Tongue (tissue), 3 donors: ENCODE measurements at places on chromosomes 7 and 10. TPM values are rescaled to one million over a fixed set of nuclear protein-coding genes. Genes with fewer than 3 reads are reported as not detected.
A peak's percentile ranks its signal among the peaks of the same experiment; 100 is the strongest.

DNA sequence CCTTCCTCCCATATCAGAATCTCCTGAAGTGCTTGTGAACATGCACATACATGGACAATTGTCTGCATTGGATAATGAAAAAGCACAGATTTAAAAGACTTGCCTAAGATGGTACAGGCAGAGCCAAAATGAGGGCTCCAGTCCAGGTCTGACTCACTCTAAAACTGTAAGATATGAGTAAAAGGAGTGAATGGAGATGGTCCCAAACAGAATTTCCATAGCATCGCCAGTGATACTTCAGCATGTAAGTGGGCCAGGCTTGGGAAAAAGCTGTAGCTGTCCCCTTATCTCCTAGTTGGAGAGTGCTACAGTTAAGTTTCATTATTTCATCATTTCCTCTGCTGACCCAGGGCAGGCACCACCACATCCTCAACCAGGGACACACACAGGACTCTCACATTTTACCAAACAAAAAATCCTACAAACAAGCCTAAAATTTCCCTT, 26.4 kb upstream of the IL6 start:
- DNase-seq: no peak

DNA sequence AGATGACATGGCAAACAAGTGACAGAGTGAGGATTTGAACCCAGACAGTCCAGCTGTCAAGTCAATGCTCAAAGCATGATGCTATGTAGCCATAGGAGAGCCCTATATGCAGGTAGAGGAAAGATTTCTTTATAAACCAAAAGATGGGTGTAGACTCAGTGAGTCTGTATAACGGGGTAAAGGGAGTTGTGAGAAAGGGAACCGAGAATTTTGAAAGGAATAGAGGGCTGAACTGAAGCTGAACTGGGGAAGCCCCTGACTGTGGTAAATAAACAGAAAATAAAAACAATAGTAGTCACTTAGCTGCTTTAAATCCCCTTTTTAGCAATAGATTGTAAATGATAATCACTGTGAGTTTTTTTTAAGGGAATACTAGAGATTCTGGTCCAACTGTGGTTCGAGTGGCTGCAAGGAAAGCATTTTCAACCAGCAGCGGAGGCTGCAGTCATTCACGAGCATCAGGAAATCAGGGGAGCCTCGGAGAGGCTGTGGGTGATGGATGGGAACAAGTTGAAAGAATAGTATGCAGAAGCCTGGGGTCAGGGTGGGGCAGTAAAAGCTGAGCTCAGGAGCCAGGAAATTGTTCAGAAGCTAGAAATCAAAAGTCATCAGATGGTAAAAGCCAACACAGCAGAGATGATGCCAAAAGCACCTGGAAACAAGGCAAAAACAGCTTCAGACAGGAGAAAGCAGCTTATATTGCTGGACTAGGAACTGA, 393.5 kb downstream of the GFRA1 start:
- DNase-seq: peak; percentile 7

DNA sequence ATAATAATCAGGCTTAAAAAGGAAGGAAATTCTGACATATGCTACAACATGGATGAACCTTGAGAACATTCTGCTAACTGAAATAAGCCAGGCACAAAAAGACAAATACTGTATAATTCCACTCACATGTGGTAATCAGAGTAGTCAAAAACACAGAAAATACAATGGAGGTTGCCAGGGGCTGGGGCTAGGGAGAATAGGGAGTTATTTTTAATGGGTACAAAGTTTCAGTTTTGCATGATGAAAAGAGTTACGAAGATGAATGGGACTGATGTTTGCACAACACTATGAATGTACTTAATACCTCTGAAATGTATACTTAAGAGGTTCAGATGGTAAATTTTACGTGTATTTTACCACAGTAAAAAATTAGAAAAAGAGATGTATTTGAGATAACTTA, 145.6 kb downstream of the DOCK4 start:
- peak; percentile 28 for DNase-seq

- no peak for DNase-seq
Measured at GRCh38 chr7:150631084-150631826, 930 bp downstream of the GIMAP6 start.

- DNase-seq: no peak
Measured at GRCh38 chr10:33566001-33566400, 231.5 kb upstream of the NRP1 start.

DNA sequence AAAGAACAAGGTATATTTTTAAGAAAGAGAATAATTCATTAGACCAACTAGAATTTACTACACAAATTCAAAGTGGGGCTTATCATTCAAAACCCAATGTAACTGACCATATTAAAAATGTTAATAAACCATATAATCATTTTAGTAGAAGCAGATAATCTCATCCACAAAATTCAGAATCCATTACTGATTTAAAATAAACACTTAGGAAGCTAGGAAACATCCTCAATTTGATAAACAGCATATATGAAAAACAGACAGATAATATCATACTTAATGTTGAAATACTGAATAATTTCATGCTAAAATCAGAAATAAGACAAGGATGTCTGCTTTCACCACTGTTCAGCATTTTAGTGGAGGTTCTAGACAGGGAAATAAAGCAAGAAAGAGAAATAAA, 902.8 kb upstream of the PHF14 start:
- no peak for DNase-seq

DNA sequence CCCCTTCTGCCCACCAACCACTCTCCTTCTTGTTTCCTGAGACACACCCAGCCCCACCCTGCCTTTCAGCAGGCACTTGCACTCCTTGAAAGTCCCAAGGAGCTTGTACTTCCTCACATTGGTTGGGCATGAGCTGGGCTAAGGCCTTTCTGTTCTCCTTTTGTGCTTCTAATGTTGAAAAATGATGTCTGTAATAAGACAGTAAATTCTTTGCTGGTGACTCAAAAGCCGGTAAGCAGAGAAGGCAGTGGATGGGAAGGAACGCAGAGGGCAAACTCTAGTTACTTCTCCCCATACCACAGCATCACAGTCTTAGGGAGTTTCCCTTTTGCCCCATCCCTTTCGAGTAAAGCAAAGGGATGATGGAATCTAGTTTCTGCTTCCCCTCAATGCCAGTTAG, 185.6 kb downstream of the PLXNA4 start:
- DNase-seq: no peak

GRCh38 chr7:101678658-101679057, 49.6 kb upstream of the MYL10 start:
- no peak for DNase-seq

DNA sequence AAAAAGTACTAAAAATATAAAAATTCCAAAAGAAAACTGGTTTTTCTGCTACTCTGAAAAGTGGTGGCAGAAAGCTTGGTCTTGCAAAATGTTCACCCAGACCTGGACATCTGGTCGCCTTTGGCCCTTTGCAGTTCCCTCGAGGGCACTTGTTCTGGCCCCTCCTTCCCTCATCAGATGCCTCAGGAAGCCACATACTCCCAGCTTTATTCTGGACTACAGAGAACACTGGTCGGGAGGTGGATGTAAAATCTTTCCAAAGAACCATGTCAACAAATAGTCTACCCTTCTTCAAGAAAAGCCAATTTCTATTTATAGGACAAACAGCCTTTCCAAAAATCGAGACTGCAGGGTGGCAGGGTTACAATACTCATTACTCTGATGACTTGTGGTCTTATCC, 726.1 kb downstream of the TNS3 start:
- DNase-seq: no peak

- DNase-seq: no peak
Measured at GRCh38 chr10:14569274-14570060, 205.2 kb downstream of the FAM107B start.

Gene CRYGN
- total RNA-seq: not detected

Gene TMEM229A
- not detected for total RNA-seq

Gene CYP3A5
- 38.5 TPM for total RNA-seq

Gene NODAL
- 0.92 TPM for total RNA-seq
